Skin of body (tissue), 3 donors: ENCODE measurements at places on chromosomes 13 and 19. TPM values are rescaled to one million over a fixed set of nuclear protein-coding genes. Genes with fewer than 3 reads are reported as not detected.

Gene CEBPA
- 70.0 TPM for total RNA-seq

Gene FAM216B
- total RNA-seq: not detected

Gene ZSCAN4
- total RNA-seq: not detected

Gene CBY2
- total RNA-seq: not detected

Gene ATP4B
- total RNA-seq: not detected

Gene C5AR2
- total RNA-seq: 1.2 TPM

Gene KLF1
- 1.7 TPM for total RNA-seq

Gene TEX26
- not detected for total RNA-seq

Gene COL5A3
- total RNA-seq: 51.3 TPM

Gene FPR2
- total RNA-seq: 4.0 TPM

Gene ONECUT3
- not detected for total RNA-seq

Gene NLRP5
- not detected for total RNA-seq

Gene PALM3
- 0.10 TPM for total RNA-seq

Gene LAIR1
- 11.5 TPM for total RNA-seq

Gene ZNF808
- 22.1 TPM for total RNA-seq

Gene LHB
- total RNA-seq: not detected

Gene OCEL1
- total RNA-seq: 3.7 TPM

DNA sequence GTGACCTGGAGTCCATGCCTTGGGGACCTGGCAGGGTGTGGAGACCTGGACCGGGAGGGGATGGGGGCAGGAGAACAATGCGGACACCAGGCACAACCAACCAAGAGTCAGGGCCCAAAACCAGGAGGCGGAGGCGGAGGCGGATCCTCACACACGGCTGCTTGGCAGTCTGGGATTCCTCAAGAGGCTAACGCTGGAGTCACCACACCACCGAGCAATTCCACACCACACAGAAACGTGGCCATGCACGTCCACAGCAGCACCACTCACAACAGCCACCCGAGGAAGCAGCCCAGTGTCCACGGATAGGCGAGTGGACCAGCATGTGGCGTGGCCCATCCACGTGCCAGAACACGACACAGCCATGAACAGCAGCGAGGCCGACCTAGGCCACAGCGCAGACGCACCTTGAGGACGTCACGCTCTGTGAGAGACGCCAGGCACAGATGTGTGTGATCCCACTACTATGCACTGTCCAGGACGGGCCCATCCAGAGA is 17.7 kb downstream of the SBNO2 start:
- DNase-seq: no peak

GRCh38 chr13:113963376-113963775 is 10.5 kb downstream of the C13orf46 start:
- no peak for DNase-seq

DNA sequence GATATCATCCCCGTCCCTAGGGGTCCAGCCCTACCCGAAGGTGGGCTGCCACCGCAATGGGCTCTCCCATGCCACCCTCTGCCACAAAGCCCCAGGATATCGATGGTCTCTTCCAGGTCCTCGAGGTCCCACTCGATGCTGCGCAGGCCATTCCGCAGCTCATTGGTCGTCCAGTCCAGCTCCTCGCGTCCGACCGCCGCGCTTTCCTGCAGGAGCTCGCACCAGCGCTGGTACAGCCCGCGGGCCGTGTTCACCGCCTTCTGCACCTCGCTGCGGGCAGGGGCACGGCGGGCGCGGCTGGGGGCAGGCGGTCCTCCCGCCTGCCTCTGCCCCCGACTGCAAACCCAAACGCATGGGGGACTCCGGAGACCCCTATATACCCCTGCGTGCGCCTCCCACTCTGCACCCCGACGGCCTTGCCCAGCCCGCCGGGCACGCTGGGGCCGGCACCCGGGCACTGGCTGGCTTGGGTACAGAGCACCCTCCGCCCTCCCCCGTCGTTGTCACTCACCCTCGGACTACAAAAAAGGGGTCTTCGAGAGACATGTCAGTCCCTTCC is 468 bp downstream of the STX10 start:
- DNase-seq: peak; percentile 54

- DNase-seq: no peak
These were observed 244.8 kb downstream of the NHLRC3 start for GRCh38 chr13:39283072-39283471.

DNA sequence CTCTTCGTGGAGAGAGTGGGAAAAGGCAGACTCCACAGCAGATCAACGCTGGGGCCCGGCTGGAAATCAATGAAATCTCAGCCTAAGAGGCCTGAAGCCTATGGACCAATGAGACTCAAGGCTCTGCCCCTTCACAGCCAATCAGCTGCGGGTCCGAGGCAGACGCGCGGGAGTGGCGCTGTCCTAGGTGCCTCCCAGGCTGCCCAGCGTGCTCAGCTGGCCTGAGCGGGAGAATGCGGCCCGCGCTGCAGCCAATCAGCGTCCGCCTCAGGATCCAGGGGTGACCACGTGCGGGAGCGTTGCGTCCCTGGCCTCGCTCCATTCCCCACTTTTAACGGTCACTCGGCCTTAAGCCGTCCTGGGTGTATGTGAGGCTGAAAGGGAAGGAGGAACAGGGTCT is at the start of gene ZBTB32:
Gene ZBTB32 (plus strand): TSS at position 341 of the 400 bp plus-strand sequence. CDS start 10,069 bp downstream, outside the sequence.
- DNase-seq: no peak

DNA sequence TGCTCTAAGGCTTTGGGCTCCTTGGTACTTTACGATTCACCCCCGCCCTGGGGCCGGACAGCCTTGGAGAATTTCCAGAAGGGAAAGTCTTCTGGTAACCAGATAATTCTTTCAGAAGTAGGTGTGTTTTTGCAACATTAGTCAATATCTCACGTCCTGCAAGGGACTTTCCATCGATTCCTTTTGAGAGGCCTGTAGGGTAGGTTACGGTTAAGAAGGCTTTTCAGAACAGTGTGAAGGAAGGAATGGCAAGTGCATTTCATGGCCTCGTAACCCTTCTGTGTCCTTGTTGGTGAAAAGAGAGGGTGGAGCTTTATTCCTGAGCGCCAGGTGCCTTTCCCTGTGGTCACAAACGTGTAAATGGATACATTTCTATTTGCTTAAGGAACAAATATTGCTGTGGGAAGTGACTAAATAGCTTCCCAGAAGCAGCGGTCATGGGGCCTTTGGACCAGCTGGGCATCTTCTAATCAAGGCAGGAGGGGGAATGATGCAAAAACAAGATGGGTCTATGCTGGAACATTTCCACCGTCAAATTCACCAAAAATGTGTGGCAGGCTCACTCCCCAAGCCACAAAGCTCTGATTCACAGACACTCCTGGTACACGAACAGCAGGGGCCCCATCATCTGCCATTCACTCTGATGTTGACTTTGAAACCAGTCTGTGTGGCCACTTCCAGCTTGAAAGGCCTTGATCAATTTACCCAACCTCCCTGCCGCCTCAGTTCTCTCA is 99.2 kb downstream of the ANKRD10 start:
- DNase-seq: no peak

GRCh38 chr19:8174706-8175105 is 25.3 kb upstream of the FBN3 start:
- no peak for DNase-seq

GRCh38 chr13:112968910-112969691 is at the start of gene MCF2L:
TSS of gene MCF2L (plus strand) at chr13:112969214. CDS start at chr13:112969380, 166 bp downstream.
- DNase-seq: peak; percentile 60

DNA sequence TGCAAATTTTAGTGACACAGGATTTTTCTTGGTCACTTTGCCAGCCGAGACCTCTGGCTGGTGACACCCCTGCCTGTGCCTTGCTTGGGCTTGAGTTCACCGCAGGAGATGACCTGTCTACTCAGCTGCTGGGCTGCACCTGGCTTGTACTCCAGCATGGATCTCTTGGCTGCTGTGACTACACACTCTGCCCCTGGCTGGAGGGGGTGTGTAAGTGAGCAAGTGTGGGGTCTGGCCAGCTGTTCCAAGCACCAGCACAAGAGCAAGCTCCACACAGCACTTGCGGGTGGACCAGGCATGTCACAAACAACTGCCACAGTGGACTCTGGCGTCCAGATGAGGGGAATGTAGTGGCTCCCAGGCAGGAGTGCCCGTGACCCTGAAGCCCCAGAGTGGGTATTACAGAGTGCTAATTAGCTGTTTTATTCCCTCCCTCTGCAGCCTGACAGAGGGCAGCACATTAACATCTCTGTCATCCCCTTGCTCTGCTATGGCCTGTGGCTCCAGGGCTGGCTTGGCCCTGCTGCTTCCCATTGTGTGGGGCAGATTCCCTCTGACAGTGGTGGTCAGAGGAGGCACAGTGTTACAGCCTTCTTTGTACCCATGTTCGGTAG is 1387.2 kb downstream of the OLFM4 start:
- DNase-seq: no peak

DNA sequence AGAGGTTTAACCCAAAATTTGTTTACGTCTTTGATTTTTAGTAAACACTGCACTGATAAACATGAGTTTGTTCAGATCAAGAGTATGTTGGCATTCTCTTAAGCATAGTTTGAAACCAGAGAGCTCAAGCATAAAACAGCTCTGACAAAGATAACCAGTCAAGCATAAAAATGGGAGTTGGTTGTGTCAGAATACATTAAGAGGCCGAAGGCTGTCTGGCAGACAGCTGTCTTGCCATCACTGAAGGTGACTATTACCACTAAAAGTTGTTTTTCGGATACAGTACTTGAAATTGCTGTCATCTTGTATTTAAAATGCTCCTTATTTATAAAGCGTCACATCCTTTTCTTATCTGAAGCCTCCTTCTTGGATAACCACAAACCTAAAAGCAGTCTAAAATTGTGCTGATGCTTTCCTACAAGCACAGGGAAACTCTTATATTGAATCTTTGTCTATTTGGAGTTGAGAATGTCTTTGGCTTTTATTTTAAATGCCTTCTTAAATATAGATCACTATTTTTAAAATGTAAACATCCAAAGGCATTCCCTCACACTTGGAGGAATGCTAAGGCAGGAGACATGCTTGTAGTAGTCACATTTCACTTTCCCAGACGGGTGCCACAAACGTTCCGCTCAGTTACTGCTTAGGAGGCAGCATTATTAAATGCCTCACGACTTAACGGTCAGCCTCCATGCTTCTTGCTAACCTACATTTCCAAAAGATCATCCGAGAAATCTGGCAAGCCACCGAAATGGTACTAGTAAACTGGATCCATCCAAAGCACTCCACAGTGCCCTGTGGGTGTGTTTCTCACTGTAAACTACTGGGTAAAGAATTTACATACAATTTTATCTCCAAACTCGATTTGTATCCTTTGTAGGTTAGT is 1.5 kb downstream of the SMAD9 start:
- peak; percentile 14 for DNase-seq

GRCh38 chr19:41175801-41176777 is 16.9 kb upstream of the CYP2S1 start:
- peak; percentile 4 for DNase-seq

DNA sequence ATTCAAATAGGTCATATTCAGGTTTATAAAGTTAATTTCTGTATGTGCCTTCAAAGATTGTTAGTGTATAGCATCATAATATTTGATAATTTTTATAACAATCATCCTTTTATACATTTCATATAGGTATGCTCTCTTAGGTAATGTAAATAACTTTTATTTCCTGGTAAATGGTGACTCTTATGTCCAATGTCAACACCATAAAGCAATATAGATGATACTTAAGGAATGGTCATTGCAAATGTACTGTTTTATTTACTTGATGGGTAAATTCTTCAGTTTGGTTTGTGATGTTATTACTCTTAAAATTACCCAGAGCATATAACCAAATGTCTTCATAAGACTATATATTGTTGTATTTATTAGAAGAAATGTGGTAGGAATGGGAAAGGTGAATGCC is 928.7 kb downstream of the PCDH9 start:
- no peak for DNase-seq

- no peak for DNase-seq
These were observed 2.2 kb upstream of the TNFRSF19 start for GRCh38 chr13:23567906-23568460.

DNA sequence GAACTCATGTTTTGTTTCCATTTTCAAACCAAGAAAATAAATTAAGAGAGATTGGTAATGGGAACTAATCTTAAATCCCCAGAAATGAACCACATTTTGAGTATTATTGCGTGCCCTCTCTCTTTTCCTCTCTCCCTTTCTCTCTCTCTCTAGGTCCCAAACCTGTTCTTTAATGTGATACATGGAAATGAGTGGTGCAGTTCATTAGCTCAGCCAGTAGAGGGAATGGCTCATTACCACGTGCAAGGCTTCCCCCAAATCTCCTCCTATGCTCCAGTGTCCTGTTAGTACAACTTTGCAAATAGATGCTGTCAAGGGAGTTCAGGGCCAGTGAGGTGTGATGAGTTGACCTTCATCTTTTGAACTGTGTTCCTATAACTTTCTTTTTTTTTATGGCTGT is 178.4 kb downstream of the FGF9 start:
- no peak for DNase-seq

GRCh38 chr19:33000510-33000909 is 28.5 kb downstream of the FAAP24 start:
- DNase-seq: no peak

DNA sequence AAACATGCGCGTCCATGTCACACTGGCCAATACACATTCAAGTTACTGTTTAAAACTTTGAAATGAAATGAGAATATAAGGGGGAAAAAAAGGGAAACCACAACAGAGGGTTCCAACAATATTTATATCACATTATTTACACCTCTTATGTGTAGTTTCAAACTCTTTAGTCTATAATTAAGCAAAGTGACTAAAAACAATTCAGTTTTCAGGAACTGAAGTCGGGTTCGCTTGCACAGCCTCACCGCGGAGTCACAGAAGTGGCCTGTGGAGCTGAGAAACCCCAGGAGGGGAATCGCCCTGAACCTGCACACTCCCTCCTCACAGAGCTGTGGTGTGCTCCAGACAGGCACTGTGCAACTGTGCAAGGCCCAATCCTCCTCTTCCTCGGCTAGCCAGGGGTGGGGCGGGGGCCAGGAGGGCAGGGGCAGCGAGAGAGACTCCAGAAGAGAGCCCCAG is 75.9 kb downstream of the STK24 start:
- no peak for DNase-seq

DNA sequence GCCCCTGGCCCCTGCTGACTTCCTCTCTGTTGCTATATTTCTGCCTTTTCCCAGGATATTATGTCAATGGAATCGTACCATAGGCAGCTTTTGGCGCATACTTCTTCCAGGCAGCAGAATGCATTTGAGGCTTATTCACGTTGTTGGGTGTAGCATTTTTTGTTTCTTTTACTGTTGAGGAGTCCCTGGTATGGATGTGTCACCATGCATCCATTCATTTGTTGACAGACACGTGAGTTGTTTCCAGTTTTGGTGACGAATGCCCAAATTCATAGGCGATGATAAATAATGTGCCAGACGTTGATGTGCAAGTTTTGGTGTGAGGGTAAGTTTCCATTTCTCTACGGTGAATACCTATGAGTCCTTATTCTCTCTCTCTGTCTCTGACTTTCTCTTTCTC is 5.0 kb downstream of the NFILZ start:
- DNase-seq: no peak

GRCh38 chr13:26646603-26647002 is 89.1 kb downstream of the WASF3 start:
- DNase-seq: no peak

- no peak for DNase-seq
These were observed at the start of gene NTF4 for GRCh38 chr19:49064768-49065611. TSS of gene NTF4 (minus strand) at chr19:49064818. CDS start at chr19:49061997, 2,821 bp downstream.

GRCh38 chr19:1734321-1734966 is 18.9 kb upstream of the ONECUT3 start:
- DNase-seq: no peak
